Frontal cortex (tissue), 4 donors: ENCODE measurements at places on chromosomes 4 and X. TPM values are rescaled to one million over a fixed set of nuclear protein-coding genes. Genes with fewer than 3 reads are reported as not detected.

- DNase-seq: no peak
These were observed 48.1 kb downstream of the NRK start for GRCh38 chrX:105870445-105870844.

CNKSR2 gene
- 173 TPM for total RNA-seq

DNA sequence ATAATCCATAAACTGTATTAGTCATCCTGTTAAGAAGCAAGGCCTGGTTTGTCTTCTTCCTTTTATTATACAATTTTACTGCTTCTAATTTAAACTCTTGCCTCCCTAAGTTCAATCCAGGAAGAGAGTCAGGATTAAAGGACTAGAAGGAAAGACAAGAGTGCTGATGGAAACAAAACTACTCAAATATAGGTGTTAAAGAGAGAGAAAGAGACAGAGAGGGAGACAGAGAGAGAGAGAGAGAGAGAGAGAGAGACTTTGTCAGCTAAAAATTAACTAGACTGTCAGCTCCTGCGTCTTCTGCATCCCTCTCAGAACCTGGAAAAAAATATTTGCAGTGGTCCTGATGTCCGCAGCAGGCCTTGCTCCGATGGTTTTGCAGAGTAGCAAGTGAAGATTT, 13.5 kb upstream of the FGG start:
- no peak for DNase-seq

GRCh38 chr4:143254491-143255226, 69.9 kb downstream of the USP38 start:
- no peak for DNase-seq

PNPLA4 gene
- total RNA-seq: 5.7 TPM

RADX gene
- 9.4 TPM for total RNA-seq

- no peak for DNase-seq
These were observed 202.7 kb upstream of the KLF3 start for GRCh38 chr4:38461342-38461741.

GRCh38 chr4:11843927-11844326, 415.2 kb upstream of the HS3ST1 start:
- no peak for DNase-seq

DNA sequence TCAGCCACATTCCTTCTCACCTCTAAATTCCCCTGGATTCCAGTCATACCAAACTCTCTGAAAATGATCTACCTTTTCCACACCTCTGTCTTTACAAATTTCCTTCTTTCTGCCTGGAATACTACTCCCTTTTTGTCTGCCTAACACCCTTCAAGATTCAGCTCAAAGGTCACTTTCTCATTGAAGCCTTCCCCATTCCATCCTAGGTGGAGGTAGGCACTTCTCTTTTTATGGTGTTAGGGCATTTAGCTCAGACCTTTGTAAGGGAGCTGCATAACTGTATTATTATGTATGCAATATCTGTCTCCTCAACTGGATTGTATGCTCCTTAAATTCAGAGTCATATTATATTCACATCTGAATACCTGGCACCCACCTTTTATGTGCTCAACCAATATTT, 137.7 kb downstream of the RCHY1 start:
- DNase-seq: no peak

GRCh38 chr4:123822353-123822752, 425.8 kb downstream of the SPRY1 start:
- no peak for DNase-seq

GRCh38 chr4:122617597-122618593, 3.0 kb downstream of the IL21 start:
- DNase-seq: no peak

RHOXF2 gene
- total RNA-seq: not detected

GRCh38 chr4:120509222-120509621, 413.3 kb downstream of the PRDM5 start:
- no peak for DNase-seq

VGLL1 gene
- not detected for total RNA-seq

DNA sequence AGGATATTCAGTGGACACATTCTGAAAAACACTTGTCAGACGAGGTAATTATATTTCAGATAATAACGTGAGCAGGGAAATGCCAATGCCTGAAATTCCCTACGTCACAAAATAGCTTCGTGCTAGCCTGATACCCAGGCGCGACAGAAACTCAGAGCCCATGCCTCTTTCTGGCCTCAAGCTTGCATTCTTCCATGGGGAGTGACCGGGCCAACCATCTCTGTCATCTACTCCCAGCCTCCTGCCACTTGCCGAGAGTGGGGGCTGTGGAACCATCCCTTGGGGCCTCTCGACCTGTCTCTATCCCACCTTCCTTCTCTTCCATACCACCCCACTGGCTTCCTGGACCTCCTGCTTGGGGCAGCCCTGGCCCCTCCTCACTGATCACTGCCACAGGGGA, 34.5 kb upstream of the CDKN2AIP start:
- no peak for DNase-seq

- no peak for DNase-seq
These were observed 220.7 kb upstream of the CNKSR2 start for GRCh38 chrX:21153503-21153902.

DNA sequence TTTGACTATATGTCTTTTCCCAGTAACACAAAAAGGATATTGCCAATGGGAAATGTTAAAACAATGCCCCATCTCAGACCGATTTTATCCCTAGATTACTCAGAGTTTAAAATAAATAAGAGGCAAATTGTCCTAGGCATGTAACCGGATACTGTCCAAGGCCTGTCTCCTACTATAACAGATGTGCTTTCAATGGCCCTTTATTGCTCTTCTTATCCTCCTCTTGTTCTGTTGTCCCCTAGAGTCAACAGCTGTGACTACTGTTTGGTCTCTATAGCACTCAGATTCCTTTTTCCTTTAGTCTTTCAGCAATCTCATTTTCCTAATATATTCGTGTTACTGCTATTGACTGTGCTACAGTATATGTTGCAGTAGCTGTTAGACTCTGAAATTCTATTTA, 66.8 kb upstream of the PLS3 start:
- DNase-seq: no peak

- no peak for DNase-seq
These were observed 298.3 kb upstream of the DIAPH2 start for GRCh38 chrX:96386325-96386724.

SPATA18 gene
- total RNA-seq: 1.2 TPM

DNA sequence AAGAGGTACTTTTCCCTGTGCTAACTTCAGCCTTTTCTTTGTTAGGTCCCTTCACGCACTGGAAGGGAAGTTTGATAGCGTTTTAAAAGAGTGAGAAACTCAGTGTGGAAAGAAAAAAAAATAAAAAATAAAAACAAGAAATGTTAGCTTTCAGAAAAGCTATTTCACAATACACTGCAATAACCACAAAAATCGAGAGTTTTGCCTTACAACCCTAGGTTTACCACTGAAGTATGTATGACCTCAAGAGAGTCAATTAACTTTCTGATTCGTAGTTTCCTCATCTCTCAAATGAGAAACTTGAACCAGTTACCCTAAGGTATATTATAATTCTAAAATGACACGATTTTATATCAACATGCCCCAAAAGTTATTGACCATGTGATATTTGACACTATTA, 93.9 kb upstream of the JADE1 start:
- DNase-seq: no peak

- DNase-seq: no peak
These were observed 25.3 kb downstream of the ARHGAP24 start for GRCh38 chr4:85500110-85500867.

- no peak for DNase-seq
These were observed 8.9 kb downstream of the XAGE1A start for GRCh38 chrX:52504551-52504950.

GRCh38 chrX:32966821-32967355, 244.5 kb downstream of the DMD start:
- no peak for DNase-seq

GRCh38 chr4:26723216-26723615, 137.4 kb upstream of the STIM2 start:
- no peak for DNase-seq

GRCh38 chrX:18558799-18559198, 113.1 kb downstream of the RS1 start:
- no peak for DNase-seq
